CD4-positive, alpha-beta T cell treated with Interleukin-17A for 1 hour (primary cell): ENCODE measurements at places on chromosomes 7 and 10.

DNA sequence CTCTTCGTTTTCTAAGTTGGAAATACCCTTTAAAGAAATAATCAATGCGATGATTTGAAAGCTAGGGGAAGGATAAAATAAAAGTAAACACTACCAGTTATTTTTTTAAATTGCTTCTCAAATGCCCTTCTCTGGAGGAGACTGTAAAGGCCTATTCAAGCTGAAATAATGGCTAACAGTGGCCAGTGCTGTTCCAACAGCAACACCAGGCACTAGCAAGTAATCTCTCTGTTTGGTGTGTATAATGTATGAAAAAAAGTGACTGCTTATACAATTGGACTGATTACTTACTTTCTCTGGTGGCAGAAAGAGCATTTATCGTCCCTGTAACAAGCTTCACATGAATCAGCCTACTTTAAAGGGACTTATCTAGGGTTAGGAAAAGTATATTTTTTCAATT, 102.7 kb downstream of the CSTF2T start:
- no peak for DNase-seq

DNA sequence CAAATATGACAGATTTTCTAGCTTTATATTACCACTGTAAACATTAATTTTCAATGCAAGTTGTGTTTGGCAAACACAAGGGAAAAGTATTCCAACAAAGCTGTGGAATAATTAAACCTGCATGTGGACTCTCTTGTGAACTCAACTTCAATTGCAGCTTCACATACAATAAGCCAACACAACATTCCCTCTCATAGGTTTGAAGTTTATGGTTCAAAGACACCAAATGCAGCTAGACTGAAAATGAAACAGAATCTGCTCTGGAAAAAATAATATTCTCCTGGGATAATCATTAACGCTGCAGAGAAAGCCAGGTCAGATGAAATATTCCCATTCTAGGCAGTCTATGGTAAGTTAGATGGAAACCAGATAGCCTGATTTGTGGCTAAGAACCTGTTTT, 105.8 kb upstream of the VIPR2 start:
- no peak for DNase-seq

DNA sequence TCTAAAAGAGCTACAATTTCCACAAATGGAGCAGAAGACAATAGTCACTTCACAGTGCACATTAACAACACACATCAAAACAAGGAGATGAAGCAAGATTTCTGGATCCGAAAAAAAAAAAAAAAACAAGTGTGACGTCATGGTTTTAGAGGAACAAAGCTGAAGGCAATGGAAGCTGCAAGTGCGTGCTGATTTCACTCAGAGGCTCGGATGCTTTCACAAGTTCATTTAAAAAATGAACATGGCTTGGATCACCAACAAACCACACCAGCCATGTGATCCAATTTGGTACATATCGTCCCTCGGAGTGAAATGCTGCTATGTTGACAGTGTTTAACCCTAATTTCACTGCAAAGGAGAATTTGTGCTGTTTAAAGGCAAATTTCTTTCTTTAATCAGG, 337.0 kb upstream of the PRKCQ start:
- DNase-seq: no peak

DNA sequence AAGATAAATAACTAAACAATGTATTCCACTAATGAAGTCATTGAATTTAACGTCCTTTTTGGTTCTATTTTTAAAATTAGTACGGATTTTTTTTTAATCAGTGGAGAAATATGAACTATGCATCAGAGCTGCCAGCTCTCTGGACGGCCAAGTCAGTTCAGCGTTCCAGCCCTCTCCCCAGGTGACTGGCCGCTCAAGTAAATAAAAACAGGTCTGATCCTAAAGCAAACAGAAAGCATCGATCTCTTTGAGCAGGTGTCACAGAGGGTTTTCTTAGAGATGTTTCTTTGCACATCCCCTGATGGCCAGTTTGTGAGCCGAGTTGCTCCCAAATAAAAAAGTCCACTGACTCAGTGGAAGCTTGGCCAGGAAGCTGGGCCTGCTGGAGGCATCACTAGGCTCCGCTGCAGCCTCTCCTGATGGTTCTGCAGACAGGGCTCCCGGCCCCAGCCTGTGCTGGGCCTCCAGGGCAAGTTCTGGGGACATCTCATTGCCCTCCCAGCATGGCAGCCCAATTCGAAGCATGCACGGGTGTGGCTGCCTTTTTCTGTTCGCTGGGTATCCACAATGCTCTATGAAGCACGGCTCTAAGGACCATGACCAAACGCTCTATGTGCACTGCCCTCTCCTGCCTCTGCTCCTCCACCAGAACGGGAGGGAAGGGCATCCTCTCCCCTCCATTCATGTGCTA, 74.7 kb upstream of the PPP2R2D start:
- DNase-seq: no peak

DNA sequence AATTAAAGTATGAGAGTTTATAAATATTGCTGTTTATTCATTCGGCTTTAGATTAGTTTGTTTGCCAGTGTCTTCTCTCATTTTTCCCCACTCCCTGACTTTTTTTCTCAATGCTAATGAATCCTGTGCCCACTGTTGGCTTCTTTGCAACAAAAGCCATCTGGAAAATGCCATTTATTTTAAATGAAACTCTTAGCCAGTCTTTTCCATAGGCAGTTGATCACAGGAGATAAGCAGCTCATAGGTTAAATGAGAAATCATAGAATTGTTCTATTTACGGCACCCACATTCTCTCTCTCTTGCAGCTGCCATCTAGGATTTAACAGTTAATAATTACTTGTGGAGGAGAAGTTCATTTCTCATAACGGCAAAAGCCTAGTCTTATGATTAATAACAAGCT, 249.3 kb upstream of the POM121L12 start:
- no peak for DNase-seq

DNA sequence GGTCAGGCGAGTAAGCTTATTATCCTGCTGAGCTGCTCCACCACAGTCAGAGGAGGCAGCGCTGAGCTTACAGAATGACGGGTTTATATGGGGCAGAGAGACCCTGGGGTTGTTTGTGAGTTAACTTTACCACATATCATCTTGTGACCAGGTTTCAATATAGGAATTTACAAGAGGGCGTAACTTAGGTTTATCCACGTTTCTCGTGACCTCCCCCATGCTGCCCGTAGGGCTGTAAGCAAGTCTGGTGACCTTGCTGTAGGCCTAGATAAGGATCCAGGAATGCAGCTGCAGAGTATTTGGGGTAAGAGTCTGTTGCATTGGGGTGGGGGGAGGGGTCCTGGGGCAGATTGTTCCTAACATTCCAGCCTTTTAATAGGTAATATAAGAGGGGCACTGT, 24.6 kb downstream of the SCIN start:
- no peak for DNase-seq

- no peak for DNase-seq
These were observed 62.0 kb upstream of the SCIN start for GRCh38 chr7:12508554-12508953.

- no peak for DNase-seq
These were observed 237.1 kb upstream of the NRP1 start for GRCh38 chr10:33571616-33572015.

- DNase-seq: no peak
These were observed 472.5 kb upstream of the GHITM start for GRCh38 chr10:83666762-83667161.

DNA sequence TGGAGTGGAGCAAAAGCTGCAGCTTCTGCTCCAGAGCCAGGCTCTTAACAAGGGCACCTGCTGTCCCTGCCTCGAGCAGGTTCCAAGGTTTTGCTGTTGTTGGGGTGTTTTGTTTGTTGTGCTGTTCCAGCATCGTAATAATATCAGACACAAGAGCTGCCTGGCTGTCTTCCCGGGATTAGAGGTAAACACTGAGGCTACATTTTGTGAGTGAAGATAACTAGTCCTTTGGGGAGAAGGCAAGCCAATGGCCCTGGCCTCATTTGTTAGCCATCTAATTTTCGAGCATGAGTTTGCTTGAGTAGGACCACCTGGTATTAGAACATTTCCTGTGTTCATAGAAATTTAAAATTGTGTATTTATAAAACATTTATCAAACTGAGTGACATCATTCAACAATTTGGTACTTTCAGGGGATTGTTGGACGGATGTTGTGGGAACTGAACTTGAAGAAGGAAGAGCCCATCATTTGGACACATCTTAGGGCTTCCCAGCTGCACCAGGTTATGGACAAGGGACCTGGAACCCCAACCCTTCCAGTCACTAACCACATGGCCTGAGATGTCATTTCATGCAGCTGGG, 555.0 kb downstream of the TNS3 start:
- DNase-seq: no peak
